ENCODE measurements at places on chromosomes 12 and 14. TPM values are rescaled to one million over a fixed set of nuclear protein-coding genes. Genes with fewer than 3 reads are reported as not detected.

- peaks cover 9% of the 10 kb centered on the region for H3K27me3 ChIP-seq
- H3K27ac ChIP-seq: no peak overlapping the region
- H3K36me3 ChIP-seq: no peaks in the 10 kb centered on the region
- DNase-seq: no peak
- H3K4me1 ChIP-seq: peaks cover 9% of the 10 kb centered on the region
Measured at GRCh38 chr14:21526672-21527317, 649 bp upstream of the SALL2 start.

ADCK1 gene
- 3.5 TPM for total RNA-seq

GRCh38 chr14:93962701-93963601, 13.4 kb downstream of the ASB2 start:
- H3K4me3 ChIP-seq: peak overlapping the region; percentile 73
- H3K36me3 ChIP-seq: peaks cover 57% of the 10 kb centered on the region
- peaks cover 94% of the 10 kb centered on the region for H3K4me1 ChIP-seq

- H3K4me3 ChIP-seq: no peak overlapping the region
- peaks cover 6% of the 10 kb centered on the region for H3K27me3 ChIP-seq
Measured at GRCh38 chr12:76688631-76689030, 75.3 kb upstream of the ZDHHC17 start.

- H3K27ac ChIP-seq: no peak overlapping the region
- no peak overlapping the region for H3K4me3 ChIP-seq
- peaks cover 1% of the 10 kb centered on the region for H3K36me3 ChIP-seq
- H3K4me1 ChIP-seq: no peaks in the 10 kb centered on the region
- no peaks in the 10 kb centered on the region for H3K27me3 ChIP-seq
Measured at GRCh38 chr12:110180591-110181005, 56.4 kb downstream of the IFT81 start.

DNA sequence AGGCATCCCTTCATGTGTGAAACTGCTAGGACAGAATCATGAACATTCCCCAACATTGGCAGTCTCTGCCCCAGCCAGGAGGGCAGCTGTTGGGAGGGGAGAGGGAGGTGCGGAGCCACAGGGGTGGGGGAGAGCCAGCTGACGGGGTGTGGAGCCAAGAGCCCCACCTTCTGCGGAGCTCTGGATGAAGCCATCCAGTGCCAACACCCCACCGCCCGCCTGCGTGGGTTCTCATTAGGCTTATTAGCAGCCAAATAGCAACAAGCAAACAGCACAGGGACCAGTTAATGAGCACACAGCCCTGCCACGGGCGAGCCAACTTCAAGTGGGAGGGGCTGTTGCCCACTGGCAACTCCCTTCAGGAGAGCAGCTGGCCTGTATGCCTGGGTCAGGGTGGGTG, 12.1 kb downstream of the LTBP2 start:
- H3K36me3 ChIP-seq: no peaks in the 10 kb centered on the region
- no peak overlapping the region for H3K4me3 ChIP-seq
- no peak overlapping the region for H3K27ac ChIP-seq
- DNase-seq: no peak

GRCh38 chr12:47950856-47951468, 12.4 kb upstream of the TMEM106C start:
- DNase-seq: no peak
- peaks cover 14% of the 10 kb centered on the region for H3K4me1 ChIP-seq
- H3K4me3 ChIP-seq: no peak overlapping the region
- H3K27me3 ChIP-seq: peaks cover 13% of the 10 kb centered on the region

- peaks cover 23% of the 10 kb centered on the region for H3K27me3 ChIP-seq
- H3K4me3 ChIP-seq: no peak overlapping the region
- no peak overlapping the region for H3K27ac ChIP-seq
- no peak for DNase-seq
Measured at GRCh38 chr12:47023953-47024352, 55.5 kb upstream of the PCED1B start.

DNA sequence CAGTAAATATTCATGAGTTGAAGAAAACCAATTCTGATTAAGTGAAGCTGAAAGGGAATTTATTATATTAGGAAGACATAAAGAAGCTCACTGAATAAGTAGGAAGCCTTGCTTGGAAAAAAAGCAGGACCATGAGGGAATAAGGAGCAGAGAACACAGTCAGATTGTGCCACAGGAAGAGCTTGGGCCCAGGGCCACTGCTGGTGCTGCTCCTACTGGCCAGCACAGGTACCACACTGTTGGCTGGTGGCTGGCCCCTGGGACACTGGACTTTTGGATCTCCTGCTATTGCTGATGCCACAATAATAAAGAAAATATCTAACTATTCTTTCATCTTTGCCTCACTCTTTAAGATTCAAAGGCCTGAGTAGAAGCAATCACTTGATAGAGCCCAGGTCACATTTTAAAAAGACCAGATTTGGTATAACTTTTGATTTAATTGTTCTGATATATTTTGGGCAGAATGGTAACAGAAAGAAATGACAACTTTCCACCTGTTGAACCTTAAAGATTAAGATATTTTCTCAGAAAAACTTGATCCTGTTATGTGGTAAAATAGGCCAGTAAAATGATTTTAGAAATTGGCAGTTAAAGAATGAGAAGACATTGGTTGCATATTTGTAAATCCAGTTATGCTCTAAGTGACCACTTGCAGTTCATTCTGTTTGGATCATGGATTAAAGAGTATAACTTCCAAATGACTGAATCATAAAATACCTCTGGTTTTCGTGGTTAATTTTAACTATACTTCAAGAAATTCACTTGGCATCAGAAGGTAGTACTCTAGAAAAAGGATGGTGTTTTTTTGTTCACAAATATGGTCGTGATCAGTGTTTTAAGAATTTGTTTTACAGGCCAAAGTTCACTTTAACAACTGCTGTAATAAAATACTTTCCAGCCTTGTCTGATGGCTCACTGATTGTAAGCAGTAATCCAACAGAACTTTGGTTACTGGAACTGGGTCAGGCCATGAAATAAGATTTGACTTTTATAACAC, 68.3 kb downstream of the DERA start:
- no peak overlapping the region for H3K4me3 ChIP-seq
- peaks cover 7% of the 10 kb centered on the region for H3K36me3 ChIP-seq
- no peak for DNase-seq
- H3K27ac ChIP-seq: no peak overlapping the region

DNA sequence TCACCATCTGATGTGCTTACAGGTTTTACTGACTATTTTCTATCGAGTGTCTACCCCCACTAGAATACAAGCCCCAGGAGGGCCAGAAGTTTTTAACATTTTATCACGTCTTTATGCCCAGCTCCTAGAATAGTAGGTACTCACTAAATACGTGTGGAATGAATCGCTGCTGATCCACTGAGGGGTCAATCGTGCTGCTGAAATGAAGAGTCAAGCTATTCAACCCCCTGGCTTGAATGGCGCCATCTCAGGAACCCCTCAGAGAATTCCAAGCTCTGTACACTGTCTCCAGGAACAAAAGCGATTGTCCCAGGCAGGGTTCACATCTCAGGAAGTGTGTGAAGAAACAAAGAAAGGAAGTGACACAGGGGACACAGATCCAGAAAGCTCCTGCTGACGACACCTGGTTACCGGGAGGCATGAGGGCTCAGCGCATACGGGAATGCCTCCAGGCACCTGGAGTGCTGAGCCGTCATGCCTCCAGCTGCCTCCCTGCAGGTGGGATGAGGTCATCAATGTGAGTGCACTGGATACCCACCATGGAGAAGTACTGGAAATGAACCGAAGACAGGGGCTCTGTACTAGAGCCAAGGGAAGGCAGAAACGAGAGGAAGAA, 45.6 kb downstream of the PITPNM2 start:
- DNase-seq: no peak
- peak overlapping the region; percentile 93 for H3K27ac ChIP-seq
- peaks cover 2% of the 10 kb centered on the region for H3K36me3 ChIP-seq
- peaks cover 30% of the 10 kb centered on the region for H3K4me1 ChIP-seq
- no peaks in the 10 kb centered on the region for H3K27me3 ChIP-seq

DNA sequence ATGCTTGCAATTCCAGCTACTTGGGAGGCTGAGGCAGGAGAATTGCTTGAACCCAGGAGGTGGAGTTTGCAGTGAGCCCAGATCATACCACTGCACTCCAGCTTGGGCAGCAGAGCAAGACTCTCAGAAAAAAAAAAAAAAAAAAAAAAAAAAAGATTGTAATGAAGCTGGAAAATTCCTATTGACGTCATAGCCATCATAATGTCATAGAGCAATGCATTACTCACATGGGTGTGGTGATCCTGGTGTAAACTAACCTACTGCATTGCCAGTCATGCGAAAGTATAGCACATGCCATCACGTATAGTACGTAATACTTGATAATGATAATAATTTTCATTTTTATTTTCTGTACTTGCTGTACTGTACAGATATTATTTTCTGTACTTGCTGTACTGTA, 42.7 kb upstream of the NID2 start:
- H3K27ac ChIP-seq: no peak overlapping the region
- H3K36me3 ChIP-seq: no peaks in the 10 kb centered on the region

DNA sequence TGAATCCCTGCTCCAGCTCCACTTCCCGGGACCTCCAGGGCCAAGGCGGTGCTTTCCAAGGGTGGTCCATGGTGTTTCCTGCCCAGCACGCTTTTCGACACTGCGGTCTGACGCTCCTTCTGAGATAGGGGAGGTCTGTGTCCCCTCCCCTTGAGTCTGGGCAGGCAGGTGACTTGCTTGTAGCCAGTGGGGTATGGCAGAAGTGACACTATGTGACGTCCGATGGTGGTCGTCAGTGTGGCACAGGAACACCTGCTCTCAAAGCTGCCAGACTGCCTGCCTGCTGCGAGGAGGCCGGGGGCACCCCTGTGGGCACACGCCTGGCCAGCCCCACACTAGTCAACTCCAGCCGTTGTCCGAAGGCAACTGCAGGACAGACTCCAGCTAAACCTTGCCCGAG, 16.0 kb upstream of the TRAF3 start:
- H3K4me3 ChIP-seq: no peak overlapping the region
- H3K4me1 ChIP-seq: peaks cover 8% of the 10 kb centered on the region
- DNase-seq: no peak
- H3K36me3 ChIP-seq: no peaks in the 10 kb centered on the region

GRCh38 chr12:115885040-115885690, 392.3 kb downstream of the MED13L start:
- no peaks in the 10 kb centered on the region for H3K4me1 ChIP-seq
- no peak overlapping the region for H3K4me3 ChIP-seq
- H3K27ac ChIP-seq: no peak overlapping the region
- H3K27me3 ChIP-seq: peaks cover 11% of the 10 kb centered on the region

RPGRIP1 gene
- total RNA-seq: not detected

DNA sequence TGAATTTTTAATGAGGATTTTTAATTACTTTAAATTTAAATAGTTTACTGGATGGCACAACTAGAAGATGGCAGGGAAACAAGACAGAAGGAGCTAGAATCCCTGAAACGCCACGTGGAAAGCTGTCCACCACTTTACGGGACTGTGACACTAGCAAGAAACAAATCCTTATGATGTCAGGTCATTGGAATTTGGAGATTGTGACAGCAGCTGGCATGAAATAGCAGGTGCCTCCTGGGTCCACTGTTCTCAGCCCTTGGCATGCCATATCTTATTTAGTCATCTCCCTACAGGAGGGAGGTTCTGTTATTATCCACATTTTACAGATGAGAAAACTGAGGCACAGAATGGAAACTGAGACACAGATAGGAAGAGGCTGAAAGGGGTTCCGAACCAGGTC, 113.8 kb downstream of the BCL11B start:
- no peak for DNase-seq
- H3K27ac ChIP-seq: no peak overlapping the region
- H3K4me1 ChIP-seq: peaks cover 8% of the 10 kb centered on the region
- no peak overlapping the region for H3K4me3 ChIP-seq
- H3K36me3 ChIP-seq: peaks cover under 1% of the 10 kb centered on the region

IFI27 gene
- total RNA-seq: 81.5 TPM

SLC5A8 gene
- not detected for total RNA-seq

DNA sequence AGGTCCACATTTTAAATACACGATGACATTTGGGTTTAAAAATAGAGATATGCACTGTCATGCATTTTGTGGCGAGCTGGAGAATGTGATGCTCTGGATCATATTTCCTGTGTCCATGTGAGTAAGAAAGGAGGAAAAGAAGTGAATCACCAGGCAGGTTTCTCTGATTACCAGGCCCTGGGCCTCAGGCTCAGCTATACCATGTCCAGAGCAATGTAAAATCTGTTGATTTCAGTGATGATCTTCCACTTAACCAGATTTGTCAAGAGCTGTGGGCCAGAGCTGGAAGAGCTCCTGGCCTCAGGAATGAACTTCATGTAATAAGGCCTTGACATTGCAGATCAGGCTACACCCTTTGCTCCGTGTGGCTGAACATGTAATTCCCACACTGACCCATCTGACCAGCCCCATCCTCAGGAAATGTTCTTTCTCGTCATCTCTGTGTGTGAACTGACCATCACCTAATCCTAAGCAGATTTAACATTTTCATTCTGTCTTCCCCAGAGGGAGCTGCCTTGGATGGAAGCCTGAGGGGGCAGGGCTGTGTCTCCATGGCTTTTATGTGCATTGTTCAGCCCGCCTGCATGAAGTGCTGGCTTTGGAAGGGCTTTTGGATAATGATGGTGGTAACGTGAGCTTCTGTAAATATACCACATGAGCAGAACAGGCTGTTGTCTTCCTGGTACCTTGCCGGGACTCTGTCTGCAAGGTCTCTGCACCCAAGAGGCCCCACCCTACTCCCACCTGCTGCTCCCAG, 54.5 kb downstream of the CRACR2A start:
- no peaks in the 10 kb centered on the region for H3K27me3 ChIP-seq
- no peak overlapping the region for H3K27ac ChIP-seq
- H3K4me1 ChIP-seq: peaks cover 2% of the 10 kb centered on the region

CFAP54 gene
- 0.33 TPM for total RNA-seq

- no peak overlapping the region for H3K27ac ChIP-seq
- peaks cover 2% of the 10 kb centered on the region for H3K27me3 ChIP-seq
- H3K4me1 ChIP-seq: no peaks in the 10 kb centered on the region
- no peaks in the 10 kb centered on the region for H3K36me3 ChIP-seq
Measured at GRCh38 chr12:103728323-103728722, 112.7 kb downstream of the NT5DC3 start.

DNA sequence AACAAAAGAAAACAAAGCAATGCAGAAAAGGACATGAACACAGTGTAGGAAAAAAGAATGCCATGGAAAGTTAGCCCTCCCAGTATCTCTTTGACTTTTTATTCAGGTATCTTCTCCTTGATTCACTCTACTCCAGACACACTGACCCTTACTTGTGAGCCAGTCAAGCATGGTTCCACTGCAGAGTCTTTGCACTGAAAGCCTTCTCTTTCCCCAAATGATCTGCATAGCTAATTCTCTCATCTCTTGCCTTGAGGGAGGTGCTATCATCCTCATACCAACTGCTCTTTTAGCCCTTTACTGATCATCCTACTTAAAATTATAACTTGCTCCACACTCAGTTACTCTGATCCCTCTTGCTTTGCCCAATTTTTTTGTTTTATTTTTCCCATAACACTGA, 101.2 kb upstream of the SLC16A7 start:
- no peaks in the 10 kb centered on the region for H3K36me3 ChIP-seq
- no peak overlapping the region for H3K27ac ChIP-seq
- peaks cover 2% of the 10 kb centered on the region for H3K27me3 ChIP-seq
- no peak overlapping the region for H3K4me3 ChIP-seq

SLC48A1 gene
- total RNA-seq: 13.9 TPM

- no peak overlapping the region for H3K4me3 ChIP-seq
- no peaks in the 10 kb centered on the region for H3K36me3 ChIP-seq
- H3K4me1 ChIP-seq: peaks cover 4% of the 10 kb centered on the region
- no peak overlapping the region for H3K27ac ChIP-seq
- DNase-seq: no peak
- peaks cover 31% of the 10 kb centered on the region for H3K27me3 ChIP-seq
Measured at GRCh38 chr14:54501480-54501879, 8.2 kb upstream of the CGRRF1 start.

- H3K36me3 ChIP-seq: no peaks in the 10 kb centered on the region
- H3K4me3 ChIP-seq: no peak overlapping the region
- no peak for DNase-seq
- H3K4me1 ChIP-seq: no peaks in the 10 kb centered on the region
Measured at GRCh38 chr12:67433385-67434175, 164.4 kb downstream of the CAND1 start.

KCNC2 gene
- total RNA-seq: not detected
